ENCODE measurements at places on chromosomes 11 and 22. TPM values are rescaled to one million over a fixed set of nuclear protein-coding genes. Genes with fewer than 3 reads are reported as not detected.

GRCh38 chr11:33867561-33867960 is 24.3 kb downstream of the LMO2 start:
- no peak for DNase-seq
- H3K4me1 ChIP-seq = peaks cover 5% of the 10 kb centered on the region
- no peak overlapping the region for H3K4me3 ChIP-seq
- no peaks in the 10 kb centered on the region for H3K36me3 ChIP-seq
- H3K27ac ChIP-seq = no peak overlapping the region

Gene PKP3
- 7.1 TPM for total RNA-seq

- no peaks in the 10 kb centered on the region for H3K4me1 ChIP-seq
- H3K27me3 ChIP-seq = no peaks in the 10 kb centered on the region
- H3K36me3 ChIP-seq = no peaks in the 10 kb centered on the region
- H3K4me3 ChIP-seq = no peak overlapping the region
Measured at GRCh38 chr11:12061851-12062560, 48.4 kb upstream of the MICAL2 start.

- H3K27me3 ChIP-seq = no peaks in the 10 kb centered on the region
- H3K36me3 ChIP-seq = no peaks in the 10 kb centered on the region
- no peak overlapping the region for H3K4me3 ChIP-seq
- DNase-seq = no peak
Measured at GRCh38 chr11:20116825-20117224, 43.5 kb downstream of the DBX1 start.

DNA sequence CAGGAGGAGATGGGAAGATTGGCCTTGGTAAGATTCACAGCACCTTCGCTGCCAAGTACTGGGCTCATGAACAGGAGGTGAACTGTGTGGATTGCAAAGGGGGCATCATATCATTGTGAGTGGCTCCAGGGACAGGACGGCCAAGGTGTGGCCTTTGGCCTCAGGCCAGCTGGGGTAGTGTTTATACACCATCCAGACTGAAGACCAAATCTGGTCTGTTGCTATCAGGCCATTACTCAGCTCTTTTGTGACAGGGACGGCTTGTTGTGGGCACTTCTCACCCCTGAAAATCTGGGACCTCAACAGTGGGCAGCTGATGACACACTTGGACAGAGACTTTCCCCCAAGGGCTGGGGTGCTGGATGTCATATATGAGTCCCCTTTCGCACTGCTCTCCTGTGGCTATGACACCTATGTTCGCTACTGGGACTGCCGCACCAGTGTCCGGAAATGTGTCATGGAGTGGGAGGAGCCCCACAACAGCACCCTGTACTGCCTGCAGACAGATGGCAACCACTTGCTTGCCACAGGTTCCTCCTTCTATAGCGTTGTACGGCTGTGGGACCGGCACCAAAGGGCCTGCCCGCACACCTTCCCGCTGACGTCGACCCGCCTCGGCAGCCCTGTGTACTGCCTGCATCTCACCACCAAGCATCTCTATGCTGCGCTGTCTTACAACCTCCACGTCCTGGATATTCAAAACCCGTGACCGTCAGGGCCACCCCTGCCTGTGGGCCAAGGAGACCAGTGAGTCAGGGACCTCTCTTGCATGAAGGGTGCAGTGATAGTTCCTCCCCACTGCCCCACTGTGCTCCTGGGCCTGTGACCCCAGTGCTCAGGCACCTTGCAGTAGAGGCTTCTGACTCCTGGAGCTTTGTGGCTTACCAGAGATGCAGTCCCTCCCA is 83.6 kb downstream of the BCR start:
- no peak for DNase-seq
- no peak overlapping the region for H3K27ac ChIP-seq
- no peak overlapping the region for H3K4me3 ChIP-seq
- H3K4me1 ChIP-seq = no peaks in the 10 kb centered on the region
- H3K27me3 ChIP-seq = no peaks in the 10 kb centered on the region
- no peaks in the 10 kb centered on the region for H3K36me3 ChIP-seq

DNA sequence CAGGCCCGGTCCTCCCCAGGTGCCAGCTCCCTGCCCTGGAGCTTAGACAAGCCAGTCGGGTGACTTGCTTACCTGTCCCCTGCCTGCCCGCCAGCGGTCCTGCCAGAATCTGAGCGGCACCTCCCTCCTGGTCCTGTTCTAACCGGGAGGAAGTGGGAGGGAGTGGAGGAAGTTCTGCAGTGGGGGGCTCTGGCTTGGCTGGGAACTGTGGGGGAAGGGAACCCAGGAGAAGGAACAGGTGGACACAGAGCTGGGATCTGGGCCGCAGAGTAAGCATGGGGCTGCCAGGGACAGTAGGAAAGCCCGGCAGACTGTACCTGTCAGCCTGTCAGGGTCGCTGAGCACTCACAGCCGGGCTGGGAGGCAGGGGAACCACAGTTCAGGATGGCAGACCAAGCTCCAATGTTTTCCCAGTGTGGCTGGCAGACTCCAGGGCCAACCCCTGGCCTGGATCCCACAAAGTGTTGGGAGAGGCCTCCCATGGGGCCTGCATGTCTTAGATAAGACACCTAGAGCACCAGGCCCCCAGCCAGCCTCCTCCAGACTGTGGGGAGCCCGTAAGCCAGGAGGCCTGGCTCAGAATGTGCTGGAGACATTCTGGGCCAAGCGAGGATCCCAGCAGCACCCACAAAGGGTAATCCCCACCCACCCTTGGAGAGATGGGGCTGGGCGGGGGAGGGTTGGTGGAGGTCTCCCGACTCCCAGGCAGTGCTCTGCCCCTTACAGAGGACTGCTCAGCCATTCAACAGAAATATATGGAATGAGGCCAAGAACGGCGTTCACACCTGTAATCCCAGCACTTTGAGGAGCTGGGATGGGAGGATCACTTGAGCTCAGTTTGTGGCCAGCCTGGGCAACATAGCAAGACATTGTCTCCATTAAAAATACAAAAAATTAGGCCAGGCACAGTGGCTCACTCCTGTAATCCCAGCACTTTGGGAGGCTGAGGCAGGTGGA is 2.3 kb downstream of the CYB5R3 start:
- no peaks in the 10 kb centered on the region for H3K27me3 ChIP-seq
- H3K4me3 ChIP-seq = peak overlapping the region; percentile 26

Data from ovary (tissue), 10 donors.